ENCODE measurements at places on chromosomes 7 and 10.

DNA sequence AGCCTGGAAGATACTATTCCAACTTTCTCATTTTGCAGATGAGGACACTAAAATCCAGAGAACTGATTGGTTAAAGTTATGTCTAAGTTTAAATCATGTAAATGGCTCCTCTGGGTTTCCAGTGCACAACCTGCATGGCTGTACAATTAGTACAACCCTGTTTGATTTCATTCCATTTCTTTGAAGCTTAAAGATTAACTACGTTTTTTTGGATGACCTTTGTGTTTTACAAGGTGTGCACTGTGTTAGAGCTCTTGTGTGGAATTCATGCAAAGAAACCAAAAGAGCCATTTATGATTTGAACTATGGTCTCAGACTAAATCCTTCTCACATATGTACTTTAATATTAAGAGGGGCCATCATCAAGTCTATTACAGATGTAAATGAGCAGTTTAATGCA lies 149.5 kb downstream of the TMEM168 start:
- no peak for DNase-seq

DNA sequence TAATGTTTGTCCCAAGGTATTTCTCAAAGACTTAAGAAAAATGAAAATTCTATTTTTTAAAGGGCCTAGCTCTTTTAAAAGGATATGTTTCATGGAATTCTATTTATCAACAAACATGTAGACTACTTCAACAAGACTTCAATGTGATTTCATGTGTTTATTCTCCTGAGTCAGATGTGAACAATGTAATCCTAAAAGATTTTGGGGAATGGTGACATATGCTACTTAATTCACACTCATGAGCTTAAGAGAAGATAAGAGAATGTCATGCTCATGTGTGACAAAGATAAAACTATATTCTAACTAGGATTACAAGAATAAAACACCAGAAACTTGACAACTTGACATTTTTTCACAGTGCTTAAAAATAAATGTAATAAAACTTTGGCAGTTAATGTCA lies 127.5 kb downstream of the TES start:
- no peak for DNase-seq

- DNase-seq: no peak
Observed at GRCh38 chr10:5818894-5819293, 5.7 kb upstream of the GDI2 start.

DNA sequence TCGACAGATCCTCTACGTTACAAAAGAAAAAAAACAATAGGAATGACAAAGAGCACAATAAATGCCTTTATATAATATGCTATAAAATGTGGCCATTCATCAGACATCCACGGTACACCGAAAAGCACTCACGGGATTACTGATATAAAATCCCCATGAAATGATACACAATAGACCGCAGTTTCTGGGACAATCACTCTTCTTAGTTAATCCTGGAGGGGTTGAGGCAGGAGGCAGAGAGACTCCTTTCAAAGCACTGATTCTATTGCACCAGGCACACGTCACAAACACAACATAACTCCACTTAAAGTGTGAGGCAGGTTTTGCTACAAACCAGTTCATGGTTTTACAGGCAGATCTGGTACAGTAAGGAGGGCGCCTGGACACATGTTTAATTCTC lies 113.8 kb downstream of the FGFR2 start:
- no peak for DNase-seq

- DNase-seq: peak; percentile 18
Observed at GRCh38 chr7:137572056-137572784, 228.7 kb upstream of the PTN start.

DNA sequence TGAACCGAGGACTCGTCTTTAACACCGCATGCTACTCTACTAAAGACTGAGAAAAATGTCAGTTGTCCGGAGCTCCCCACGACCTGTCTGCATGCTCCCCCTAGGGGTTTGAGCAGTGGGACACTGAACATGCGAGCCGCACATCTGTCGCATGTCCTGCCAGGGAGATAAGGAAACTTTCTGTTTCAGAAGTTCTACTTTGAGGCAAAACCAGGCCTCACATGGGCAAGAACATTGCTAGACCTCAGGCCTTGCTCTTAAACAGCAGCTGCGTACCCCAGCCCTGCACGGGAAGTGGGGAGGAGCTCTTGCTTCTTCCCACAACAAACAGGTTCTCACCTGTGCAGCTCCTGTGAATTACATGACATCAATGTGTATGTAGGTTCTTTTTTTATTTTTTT lies 30.3 kb upstream of the HERPUD2 start:
- no peak for DNase-seq

- no peak for DNase-seq
Observed at GRCh38 chr7:148973256-148973655, 55.0 kb downstream of the PDIA4 start.

DNA sequence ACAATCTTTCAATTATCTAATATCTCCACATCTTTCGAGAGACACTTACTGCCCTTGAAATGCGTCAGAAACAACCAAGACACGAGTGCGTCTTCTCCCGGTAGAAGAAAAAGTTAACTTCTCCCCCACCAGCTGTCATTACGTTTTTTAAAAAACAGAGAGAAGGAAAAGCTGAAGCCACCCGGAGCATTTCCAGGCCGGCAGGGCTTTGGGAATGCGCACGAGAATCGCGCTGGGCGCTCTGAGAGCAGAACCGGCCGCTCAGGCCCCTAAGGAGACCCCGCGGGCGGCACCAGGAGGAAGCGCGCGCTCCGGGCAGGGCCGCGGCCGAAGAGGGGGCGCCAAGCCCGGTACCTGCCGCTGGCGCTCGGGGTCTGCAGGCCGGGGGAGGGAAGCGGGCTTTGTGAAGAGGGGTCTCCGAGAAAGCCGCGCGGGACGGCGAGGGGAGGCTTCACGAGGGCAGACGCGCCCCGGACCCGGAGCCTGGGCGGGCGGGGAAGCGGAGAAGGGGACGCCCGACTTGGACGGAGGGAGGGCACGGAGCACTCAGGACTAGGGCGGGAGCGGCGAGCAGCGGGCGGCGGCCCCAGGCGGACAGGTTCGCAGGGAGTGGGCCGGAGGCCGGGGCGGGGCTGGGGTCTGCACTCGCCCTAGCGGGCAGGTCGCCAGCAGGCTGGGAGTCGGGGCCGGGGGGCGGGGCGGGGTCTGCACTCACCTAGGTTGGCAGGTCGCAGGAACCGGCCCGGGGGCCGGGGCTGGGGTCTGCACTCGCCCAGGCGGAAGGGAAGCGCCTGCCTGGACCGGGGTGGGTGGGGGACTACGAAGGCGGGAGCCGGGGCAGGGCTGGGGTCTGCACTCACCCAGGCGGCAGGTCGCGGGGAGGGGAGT lies 932 bp downstream of the ESYT2 start:
- no peak for DNase-seq

DNA sequence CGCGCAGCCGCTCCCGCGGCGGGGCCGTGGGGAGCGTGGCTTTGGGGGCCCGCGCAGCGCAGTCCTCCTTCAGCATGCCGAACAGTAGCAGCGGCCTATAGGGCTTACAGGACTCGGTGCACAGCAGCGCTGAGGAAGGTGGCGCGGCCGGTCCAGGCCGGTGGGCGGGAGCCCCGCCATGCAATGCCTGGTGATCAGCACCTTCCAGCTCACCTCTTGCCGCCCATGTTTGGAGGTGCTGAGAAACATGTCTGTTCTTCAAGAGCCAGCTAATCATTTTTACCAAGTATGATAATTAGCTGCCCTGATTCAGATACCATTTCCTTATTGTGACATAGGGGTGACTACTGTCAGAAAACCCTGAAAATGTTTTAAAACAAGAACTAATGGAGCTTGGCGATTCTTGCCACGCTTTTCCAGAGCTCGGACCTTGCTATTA lies 33.5 kb upstream of the SFTPD start:
- DNase-seq: peak; percentile 5

DNA sequence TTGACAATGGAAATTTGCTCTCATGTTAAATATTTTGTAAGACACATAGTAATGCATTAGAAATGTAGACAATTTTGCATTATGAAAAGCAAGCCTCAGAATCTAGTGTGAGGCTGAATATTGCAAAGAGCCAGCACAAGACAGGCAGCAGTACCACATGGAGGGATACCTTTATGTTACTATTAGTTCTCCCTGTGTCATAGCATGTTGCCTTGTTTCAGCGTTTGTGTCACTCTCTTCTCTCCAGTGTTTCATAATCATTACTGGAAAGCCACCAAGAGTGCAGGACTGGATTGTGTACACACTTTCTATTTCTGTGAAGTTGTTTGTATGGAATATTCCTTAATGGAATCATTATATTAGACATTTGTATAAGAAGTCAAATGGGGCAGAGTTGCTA lies 8.5 kb downstream of the AHR start:
- peak; percentile 15 for DNase-seq

DNA sequence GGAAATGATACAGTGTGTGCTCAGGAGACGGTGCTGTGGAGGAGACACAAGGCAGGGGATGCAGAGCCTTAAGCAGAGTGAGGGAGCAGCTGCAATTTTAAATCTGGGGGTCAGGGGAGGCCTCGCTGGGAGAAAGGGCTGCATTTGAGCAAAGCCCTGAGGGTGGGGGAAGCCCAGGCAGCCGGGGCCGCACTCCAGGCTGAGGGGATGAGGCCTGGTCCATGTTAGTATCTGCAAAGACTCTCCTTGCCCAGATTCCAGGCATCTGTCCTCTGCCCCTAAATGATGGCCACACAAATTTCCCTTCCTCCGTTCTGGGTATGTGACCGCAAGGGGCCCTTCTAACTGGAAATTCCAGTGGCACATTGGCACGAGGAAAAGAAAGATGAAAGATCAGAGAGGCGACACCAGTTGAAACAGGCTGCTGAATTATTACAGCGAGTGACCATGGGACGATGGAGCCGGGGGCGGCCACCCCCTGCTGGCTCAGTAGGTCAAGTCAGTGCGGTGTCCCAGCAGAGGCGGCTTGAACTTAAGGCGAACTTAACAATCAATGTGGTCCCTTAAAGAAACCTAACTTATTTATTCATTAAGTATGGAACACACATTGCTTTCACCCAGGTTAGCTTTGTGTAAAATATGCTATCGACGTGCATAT lies 62.3 kb upstream of the KAT6B start:
- DNase-seq: no peak

DNA sequence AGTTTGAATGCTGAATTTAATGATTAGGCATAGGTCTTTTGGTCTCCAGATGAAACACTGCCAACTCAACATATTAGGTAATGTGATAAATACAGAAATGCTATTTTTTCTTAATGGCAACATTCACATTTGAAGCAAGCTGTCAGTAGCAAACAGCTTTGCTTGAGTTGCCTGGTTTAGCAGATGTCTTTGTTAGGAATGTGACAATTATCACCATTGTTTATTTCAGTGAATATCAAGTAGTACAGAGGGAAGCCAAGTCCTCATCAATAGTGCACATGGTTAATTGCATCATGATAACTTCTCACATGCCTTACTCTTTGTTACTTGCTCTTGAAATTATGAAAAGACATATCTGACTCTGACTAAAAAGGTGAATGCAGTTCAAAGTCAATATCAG lies 23.7 kb upstream of the SEPTIN7 start:
- DNase-seq: no peak

- no peak for DNase-seq
Observed at GRCh38 chr7:156820445-156821063, 72.4 kb downstream of the LMBR1 start.

- DNase-seq: peak; percentile 96
Observed at GRCh38 chr10:101060951-101061623, 702 bp upstream of the KAZALD1 start.

- peak; percentile 77 for DNase-seq
Observed at GRCh38 chr7:43112941-43113621, 634 bp downstream of the HECW1 start.

DNA sequence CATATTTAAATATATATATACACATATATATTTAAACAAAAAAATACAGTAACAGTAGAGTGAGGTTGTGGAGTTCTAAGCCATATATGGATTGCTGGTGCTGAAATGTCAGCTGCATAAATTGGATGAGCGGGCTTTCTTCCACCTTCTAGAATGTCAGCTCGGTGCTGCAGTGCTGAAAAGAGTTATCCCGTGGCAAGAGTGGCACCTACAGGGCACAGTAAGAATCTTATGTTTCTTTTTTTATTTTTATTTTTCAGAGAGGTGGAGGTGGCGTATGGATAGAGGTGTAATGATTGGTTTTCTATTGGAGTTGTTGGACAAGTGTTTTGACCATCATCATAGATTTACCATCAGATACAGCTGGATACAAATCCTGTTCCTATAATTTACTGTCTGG lies 86.2 kb upstream of the DYNC1I1 start:
- peak; percentile 36 for DNase-seq

- no peak for DNase-seq
Observed at GRCh38 chr10:35456784-35457183, 120.5 kb downstream of the CCNY start.

- no peak for DNase-seq
Observed at GRCh38 chr7:2777898-2778535, 66.1 kb downstream of the GNA12 start.

DNA sequence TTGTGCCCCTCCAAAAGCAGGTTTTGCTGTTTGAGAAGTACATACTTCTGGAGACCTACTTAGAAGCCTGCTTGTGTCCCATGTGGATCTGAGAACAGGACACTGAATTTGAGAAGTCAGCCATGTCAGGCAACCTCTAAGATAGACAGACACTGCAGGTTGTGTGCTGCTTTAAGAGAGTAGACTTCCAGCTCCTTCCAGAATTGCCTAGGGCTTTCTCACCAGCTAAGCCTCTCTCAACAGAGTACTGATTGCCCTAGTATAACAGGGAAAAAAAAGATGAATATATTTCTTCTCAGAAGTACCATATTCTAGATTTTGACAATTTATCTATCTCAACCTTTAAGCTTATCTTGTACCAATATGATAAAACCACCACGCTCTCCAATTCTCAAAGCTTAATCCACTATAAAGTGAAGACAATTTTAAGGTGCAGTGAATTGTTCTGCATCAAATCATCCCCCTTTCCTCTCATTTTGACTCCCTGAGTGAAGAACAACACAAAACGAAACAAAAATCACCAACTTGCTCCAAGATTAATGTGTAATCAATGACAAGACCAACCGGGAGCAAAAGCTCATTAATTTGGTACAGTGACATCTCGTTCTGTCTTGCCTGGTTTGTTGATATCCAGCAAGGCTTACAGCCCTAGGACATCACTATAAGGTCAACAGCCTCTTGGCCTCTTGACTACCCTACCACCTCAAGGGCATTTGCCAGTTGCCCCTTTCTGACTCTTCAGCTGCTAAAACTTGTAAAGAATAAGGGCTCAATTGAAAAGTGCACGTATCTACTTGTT lies 214.6 kb downstream of the SORCS1 start:
- no peak for DNase-seq

GRCh38 chr10:64733980-64734379 lies 1212.8 kb downstream of the REEP3 start:
- no peak for DNase-seq

GRCh38 chr7:30873656-30874055 lies 38.0 kb upstream of the AQP1 start:
- DNase-seq: no peak

DNA sequence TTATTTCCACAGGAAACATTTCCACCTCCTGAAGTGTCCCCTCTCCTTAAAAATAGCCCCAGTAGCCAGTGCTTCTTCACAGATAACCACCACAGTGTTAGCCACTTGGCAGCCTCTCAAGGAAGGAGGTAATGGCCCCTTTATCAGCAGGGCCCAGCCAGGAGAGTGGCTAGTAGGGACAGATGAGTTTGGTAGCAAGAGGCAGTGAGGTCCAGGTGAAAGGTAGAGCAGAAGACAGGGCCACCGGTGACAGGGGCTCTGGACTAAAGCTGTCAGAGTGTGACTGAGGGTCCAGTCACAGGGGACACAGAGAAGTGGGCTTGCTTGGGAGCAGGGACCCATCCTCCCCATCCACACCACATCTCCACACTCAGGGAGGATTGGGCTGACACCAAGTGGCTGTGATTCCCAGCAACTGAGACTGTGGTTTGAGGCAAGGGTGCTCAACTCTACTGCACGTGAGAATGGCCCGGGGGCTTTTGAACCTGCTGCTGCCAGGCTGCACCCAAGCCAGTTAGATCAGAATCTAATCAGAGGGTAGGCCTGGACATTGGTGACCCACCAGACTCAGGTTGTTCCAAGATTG lies 52.2 kb downstream of the C10orf120 start:
- no peak for DNase-seq

Data from fibroblast of skin of right biceps (primary cell).